Uterus (tissue), 4 donors: ENCODE measurements at places on chromosomes 4 and X.

DNA sequence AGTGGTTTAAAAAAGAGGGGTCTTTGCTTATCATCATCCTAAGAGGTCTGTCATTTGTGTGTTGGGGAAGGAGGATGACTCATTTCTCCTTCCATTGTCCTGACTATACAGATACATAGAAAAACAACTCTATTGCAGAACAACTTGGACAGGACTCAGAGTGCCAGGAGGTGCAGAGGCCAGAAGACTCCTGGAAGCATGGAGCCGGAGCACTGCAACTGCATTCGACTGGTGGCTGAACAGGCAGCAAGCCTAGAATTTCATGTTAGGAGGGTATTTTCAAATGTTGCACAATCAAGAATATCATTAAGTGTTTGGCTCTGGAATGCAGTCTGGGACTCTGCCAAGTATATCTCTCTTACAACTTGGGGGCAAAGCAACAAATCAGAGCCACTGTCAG lies 35.0 kb upstream of the MAML3 start:
- H3K4me3 ChIP-seq = no peak overlapping the region
- no peaks in the 10 kb centered on the region for H3K4me1 ChIP-seq
- H3K27me3 ChIP-seq = no peaks in the 10 kb centered on the region
- peak overlapping the region; percentile 47 for H3K27ac ChIP-seq
- peak; percentile 55 for DNase-seq

DNA sequence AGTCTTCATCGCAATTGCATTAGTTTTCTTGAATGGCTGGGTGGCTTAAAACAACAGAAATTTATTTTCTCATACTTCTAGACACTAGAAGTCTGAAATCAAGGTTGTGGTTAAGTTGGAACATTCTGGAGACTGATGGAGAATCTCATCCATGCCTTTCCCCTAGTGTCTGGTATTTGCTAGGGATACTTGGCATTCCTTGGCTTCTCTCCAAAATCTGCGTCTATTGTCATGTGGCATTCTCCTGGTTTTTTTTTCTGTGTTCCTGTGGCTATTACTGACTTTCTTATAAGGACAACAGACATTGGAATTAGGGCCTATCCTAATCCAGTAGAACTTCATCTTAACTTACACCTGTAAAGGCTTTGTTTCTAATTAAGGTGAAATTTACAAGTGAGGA lies 272.8 kb upstream of the EPHA5 start:
- no peak overlapping the region for H3K27ac ChIP-seq
- DNase-seq = no peak
- H3K4me1 ChIP-seq = no peaks in the 10 kb centered on the region
- H3K27me3 ChIP-seq = no peaks in the 10 kb centered on the region
- no peak overlapping the region for H3K4me3 ChIP-seq

- no peaks in the 10 kb centered on the region for H3K27me3 ChIP-seq
- no peaks in the 10 kb centered on the region for H3K4me1 ChIP-seq
- no peak overlapping the region for H3K4me3 ChIP-seq
- no peak for DNase-seq
- no peak overlapping the region for H3K27ac ChIP-seq
These were observed 49.5 kb upstream of the TMLHE start for GRCh38 chrX:155662282-155662681.

DNA sequence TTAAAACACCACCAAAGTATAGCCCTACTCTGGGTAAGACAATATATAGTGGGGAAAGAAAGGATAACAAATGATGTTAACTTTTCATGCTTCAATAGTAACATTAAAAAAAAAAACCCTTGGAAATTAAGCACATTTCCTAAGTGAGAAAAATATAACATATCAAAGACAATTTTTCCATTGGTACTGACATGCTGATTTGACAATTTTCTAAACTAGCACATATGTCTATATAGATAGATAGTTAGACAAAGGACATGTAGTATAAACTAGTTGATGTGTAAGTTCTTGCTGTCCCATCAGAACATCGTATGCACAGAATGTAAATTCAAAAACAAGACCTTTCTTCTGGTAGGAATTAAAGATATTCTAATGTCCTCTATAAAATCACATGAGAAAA lies 47.2 kb upstream of the ETNPPL start:
- DNase-seq = no peak
- H3K4me3 ChIP-seq = no peak overlapping the region
- no peaks in the 10 kb centered on the region for H3K27me3 ChIP-seq
- no peaks in the 10 kb centered on the region for H3K4me1 ChIP-seq
- H3K27ac ChIP-seq = no peak overlapping the region

DNA sequence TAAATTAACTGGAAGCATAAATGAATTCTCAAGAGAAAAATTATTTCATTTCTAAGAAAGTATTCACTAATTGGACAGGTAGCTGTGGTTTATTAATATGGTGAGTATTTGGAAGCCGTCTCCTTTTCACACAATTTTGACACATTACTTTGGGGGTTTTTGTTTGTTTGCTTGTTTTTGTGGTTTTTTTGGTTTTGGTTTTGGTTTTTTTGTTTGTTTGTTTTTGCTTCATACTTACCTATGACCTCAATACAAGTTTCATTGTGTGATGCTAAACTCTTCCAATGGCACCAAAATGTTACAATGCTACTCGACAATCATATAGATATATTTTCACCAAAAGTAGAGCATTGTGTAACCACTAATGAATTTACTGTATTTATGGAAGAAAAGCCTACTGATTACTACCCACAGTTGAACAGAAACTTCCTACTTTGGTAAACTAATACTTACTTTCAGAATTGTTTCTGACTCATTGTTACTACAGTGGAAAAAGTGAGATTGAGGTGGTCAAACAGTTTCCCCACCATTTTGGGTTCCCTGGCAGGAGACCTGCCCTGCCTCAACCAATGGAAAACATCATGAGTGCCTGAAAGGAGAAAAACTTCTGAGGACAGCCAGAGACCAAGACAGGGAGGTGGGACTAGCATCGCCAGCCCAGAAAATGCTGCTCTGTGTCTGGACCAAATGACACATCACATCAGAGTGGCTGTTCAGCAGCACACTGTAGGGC lies 443.1 kb downstream of the HNRNPD start:
- no peaks in the 10 kb centered on the region for H3K36me3 ChIP-seq
- H3K27ac ChIP-seq = no peak overlapping the region
- no peaks in the 10 kb centered on the region for H3K27me3 ChIP-seq
- H3K4me1 ChIP-seq = no peaks in the 10 kb centered on the region

GRCh38 chr4:165539801-165540200 lies 161.0 kb downstream of the CPE start:
- H3K4me1 ChIP-seq = no peaks in the 10 kb centered on the region
- H3K4me3 ChIP-seq = no peak overlapping the region
- H3K36me3 ChIP-seq = no peaks in the 10 kb centered on the region
- H3K27ac ChIP-seq = no peak overlapping the region
- no peak for DNase-seq
- no peaks in the 10 kb centered on the region for H3K27me3 ChIP-seq

GRCh38 chrX:54495814-54496516 lies at the start of gene FGD1:
FGD1 (minus strand) TSS chrX:54496234; CDS start chrX:54495432, 802 bp downstream.
- H3K27ac ChIP-seq = peak within 1 kb of the TSS; percentile 82
- H3K4me1 ChIP-seq = no peaks in the 10 kb centered on the region

GRCh38 chrX:134470013-134470412 lies 10.0 kb downstream of the HPRT1 start:
- no peak overlapping the region for H3K27ac ChIP-seq
- no peaks in the 10 kb centered on the region for H3K4me1 ChIP-seq
- H3K36me3 ChIP-seq = no peaks in the 10 kb centered on the region
- no peaks in the 10 kb centered on the region for H3K27me3 ChIP-seq
- H3K4me3 ChIP-seq = no peak overlapping the region

GRCh38 chr4:100746141-100746739 lies 228.4 kb upstream of the EMCN start:
- H3K36me3 ChIP-seq = no peaks in the 10 kb centered on the region
- H3K27me3 ChIP-seq = no peaks in the 10 kb centered on the region
- H3K27ac ChIP-seq = no peak overlapping the region

DNA sequence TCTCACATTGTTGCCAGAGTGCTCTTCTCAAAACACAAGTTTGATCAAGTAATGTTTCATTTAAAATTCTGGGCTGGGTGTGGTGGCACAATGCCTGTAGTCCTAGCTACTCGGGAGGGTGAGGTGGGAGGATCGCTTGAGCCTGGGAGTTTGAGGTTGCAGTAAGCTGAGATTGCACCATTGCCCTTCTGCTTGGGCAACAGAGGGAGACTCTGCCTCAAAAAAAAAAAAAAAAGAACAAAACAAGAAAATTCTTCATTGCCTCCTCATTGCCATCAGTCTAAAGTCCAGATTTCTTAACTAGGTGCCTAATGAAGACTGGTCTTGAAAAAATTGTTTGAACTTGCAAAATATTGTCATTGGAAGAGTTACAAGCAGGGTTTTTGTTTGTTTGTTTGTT lies 120.1 kb downstream of the MFAP3L start:
- no peak overlapping the region for H3K4me3 ChIP-seq
- H3K4me1 ChIP-seq = no peaks in the 10 kb centered on the region
- no peak for DNase-seq
- H3K27ac ChIP-seq = no peak overlapping the region
- H3K36me3 ChIP-seq = no peaks in the 10 kb centered on the region
- H3K27me3 ChIP-seq = no peaks in the 10 kb centered on the region

DNA sequence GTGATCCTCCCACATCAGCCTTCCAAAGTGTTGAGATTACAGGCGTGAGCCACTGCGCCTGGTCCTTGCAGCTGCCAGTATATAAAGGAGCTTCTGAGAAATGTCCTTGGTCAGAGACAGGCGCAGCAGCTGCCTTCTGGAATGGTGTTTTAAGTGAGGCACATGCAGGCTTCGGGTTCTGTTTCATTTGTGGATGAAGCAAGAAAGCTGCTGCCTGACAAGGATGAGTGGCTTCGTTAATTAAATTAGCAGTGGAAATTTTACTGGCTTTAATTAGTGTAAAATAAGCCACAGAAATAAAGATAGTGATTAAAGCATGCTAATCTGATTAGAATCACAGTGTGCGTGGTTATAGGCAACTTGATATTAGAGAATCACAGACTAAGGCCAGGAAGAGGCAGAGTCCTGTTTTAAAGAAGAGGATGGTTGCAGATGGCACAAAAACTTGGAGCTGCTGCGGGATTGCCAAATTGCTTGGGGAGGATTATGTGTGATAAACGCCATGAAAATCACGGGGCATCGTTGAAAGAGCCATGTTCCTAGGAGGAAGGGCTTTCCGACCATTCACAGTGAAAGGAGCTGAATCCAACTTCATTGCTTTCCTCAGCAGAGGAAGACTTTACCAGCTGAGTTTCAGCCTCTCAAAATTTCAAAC lies 348.4 kb upstream of the FAT1 start:
- no peaks in the 10 kb centered on the region for H3K4me1 ChIP-seq
- H3K36me3 ChIP-seq = no peaks in the 10 kb centered on the region
- no peak for DNase-seq
- H3K27ac ChIP-seq = no peak overlapping the region

DNA sequence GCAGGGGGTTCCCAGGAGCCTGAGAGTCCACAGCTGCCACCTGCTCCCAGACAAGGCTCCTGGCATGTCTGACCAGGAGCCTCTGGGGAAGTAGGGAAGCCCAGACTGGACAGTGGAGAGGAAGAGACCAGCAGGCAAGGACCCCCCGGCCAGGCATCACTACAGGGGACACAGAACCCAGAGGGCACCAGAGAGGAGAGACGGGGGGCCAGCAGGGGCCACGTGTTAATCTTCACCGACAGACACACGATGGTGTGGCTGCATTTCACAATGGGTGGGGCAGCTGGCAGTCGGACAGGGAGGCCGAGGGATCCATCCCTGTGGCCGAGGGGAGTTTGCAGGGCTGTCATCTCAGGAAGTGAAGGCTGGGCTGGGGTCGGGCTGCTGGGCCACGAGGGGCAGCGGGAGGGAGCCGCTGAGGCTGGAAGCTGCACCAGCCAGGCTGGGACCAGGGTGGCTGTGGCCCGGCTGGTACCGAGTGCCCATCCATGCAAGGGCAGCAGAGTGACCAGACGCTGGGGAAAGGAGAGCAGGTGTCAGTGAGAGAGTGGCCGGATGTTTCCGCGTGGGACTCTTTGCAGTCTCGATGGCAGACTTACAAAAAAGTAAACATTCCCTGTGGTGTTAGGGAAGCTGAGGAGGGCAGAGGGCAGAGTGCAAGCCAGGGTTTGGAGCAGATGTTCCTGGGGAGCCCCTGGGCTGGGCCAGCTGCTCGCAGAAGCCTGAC lies 4.7 kb downstream of the PDE6B start:
- H3K27me3 ChIP-seq = no peaks in the 10 kb centered on the region
- H3K27ac ChIP-seq = no peak overlapping the region
- no peaks in the 10 kb centered on the region for H3K4me1 ChIP-seq
- H3K36me3 ChIP-seq = no peaks in the 10 kb centered on the region
- H3K4me3 ChIP-seq = no peak overlapping the region

- H3K4me1 ChIP-seq = no peaks in the 10 kb centered on the region
- H3K27ac ChIP-seq = no peak overlapping the region
- H3K36me3 ChIP-seq = no peaks in the 10 kb centered on the region
- no peak for DNase-seq
- H3K4me3 ChIP-seq = no peak overlapping the region
These were observed 39.4 kb downstream of the ZBTB49 start for GRCh38 chr4:4329496-4329895.

DNA sequence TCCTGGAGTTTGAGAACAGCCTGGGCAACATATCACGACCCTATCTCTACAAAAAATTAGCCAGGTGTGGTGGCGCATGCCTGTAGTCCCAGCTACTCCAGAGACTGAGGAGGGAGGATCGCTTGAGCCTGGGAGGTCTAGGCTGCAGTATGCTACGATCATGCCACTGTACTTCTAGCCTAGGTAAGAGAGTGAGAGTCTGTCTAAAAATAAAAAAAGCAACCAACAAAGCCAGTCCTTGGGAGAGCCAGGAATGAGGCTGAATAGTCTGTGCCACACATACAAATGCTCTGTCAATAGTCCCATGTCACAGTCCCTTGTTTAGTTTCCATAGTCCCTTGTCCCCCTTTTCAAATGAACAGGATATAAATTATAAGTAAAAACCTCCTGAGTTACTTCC lies 19.3 kb upstream of the PRSS48 start:
- no peaks in the 10 kb centered on the region for H3K27me3 ChIP-seq
- no peak overlapping the region for H3K4me3 ChIP-seq

GRCh38 chr4:68283714-68284113 lies 38.2 kb upstream of the TMPRSS11B start:
- H3K4me1 ChIP-seq = no peaks in the 10 kb centered on the region
- no peak overlapping the region for H3K27ac ChIP-seq
- no peaks in the 10 kb centered on the region for H3K36me3 ChIP-seq
- H3K4me3 ChIP-seq = no peak overlapping the region
- H3K27me3 ChIP-seq = no peaks in the 10 kb centered on the region
- no peak for DNase-seq

- H3K27ac ChIP-seq = no peak overlapping the region
- no peaks in the 10 kb centered on the region for H3K4me1 ChIP-seq
- H3K4me3 ChIP-seq = no peak overlapping the region
These were observed 130.9 kb downstream of the TTC29 start for GRCh38 chr4:146814750-146815149.

GRCh38 chrX:130173190-130173895 lies 1.6 kb downstream of the RAB33A start:
- peak; percentile 56 for DNase-seq
- H3K4me1 ChIP-seq = no peaks in the 10 kb centered on the region
- H3K27ac ChIP-seq = peak overlapping the region; percentile 71
- no peaks in the 10 kb centered on the region for H3K27me3 ChIP-seq

DNA sequence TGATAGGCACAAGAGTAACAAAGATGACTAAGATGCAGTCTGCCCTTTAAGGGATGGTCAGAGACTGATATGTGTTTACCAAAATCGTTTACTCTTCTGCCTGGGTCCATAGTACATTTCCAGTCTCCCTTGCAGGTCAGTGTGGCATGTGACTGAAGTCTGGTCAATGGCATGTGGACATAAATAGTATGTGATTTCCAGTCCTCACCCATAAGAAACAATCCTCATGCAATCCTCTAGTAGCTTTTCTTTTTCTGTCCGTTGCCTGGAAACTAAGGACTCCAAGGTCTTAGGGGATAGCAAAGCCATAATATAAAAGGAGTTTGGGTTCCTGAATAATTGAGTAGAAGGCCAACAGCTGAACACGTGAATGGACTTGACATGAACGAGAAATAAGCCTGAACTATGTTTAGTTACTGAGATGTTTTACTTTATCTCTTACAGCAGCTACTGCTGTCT lies 1.1 kb downstream of the SLC9B2 start:
- H3K36me3 ChIP-seq = no peaks in the 10 kb centered on the region
- no peak for DNase-seq
- H3K27ac ChIP-seq = peak overlapping the region; percentile 93
- no peaks in the 10 kb centered on the region for H3K4me1 ChIP-seq
